ENCODE measurements at places on chromosomes 1 and 21.
A peak's percentile ranks its signal among the peaks of the same experiment; 100 is the strongest.

DNA sequence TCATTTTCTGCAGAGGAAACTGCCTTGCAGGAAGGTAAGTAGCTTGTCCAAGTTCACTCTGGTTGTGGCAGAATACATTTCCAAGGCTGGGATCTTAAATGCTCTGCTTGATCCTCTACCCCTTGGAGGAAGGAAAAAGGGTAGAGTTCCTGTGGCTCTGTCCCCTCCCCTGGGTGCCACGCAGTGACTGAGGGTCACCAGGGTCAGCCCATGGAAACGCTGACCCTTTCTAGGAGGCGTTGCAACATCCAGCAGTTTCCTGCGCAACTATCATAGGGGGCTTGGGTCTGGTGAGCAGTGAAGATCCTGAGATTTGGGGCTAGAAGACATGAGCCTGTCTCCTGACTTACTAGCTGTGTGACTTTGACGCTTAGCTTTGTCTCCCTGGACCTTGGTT, 29.4 kb upstream of the EPS8L3 start:
- DNase-seq = no peak

- no peak for DNase-seq
Measured at GRCh38 chr21:28725396-28725795, 267.3 kb downstream of the LTN1 start.

- DNase-seq = peak; percentile 70
Measured at GRCh38 chr1:231162297-231162969, 575 bp downstream of the TRIM67 start.

DNA sequence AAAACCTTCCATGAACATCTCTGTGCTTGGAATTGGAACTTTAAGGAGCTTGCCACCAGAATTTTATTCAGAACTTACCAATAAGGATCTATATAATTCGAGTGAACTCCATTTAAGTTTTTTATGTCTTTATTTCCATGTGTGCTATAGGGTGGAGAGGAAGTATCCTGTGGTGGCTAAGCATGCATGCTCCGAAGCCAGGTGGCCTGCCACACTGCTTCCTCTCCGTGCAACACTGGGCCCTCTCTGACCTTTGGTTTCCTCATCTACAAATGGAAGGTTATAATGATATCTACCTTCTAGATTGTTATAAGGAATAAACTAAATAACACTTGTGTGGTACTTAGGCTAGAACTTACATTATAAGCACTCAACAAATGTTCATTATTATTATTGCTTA, 382.1 kb downstream of the PTPRC start:
- no peak for DNase-seq

DNA sequence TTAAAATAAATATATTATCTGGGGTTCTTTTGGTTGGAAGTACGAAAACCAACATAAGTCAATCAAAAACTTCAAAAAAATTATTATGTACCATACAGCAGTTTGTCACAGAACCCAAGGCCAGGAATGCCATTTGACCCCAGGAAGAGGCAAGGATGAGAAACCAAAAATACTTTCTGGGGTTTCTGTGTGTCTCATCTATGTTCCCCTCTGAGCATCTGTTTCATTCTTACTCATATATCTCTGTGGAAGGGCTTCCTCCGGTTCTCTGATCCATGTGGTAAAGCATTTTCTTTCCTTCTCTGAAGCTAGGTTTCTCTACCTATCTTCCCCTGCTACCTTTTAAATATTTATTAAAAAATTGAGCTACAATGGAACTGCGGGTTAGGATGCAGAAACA, 9.8 kb upstream of the FCRL1 start:
- no peak for DNase-seq

- DNase-seq = no peak
Measured at GRCh38 chr1:50346621-50347020, 76.6 kb downstream of the DMRTA2 start.

DNA sequence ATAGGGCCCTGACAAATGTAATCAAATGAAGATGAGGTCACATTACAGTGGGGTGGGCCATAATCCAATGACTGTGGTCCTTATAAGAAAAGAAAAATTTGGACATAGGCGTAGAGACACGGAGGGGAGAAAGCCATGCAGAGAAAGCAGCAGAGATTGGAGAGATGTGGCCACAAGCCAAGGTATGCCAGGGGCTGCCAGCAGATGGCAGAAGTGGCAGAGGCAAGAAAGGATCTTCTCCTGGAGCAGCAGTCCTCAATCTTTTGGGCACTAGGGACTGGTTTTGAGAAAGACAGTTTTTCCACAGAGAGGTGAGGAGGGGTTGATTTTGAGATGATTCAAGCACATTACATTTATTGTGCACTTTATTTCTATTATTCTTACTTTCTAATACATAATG, 355.1 kb downstream of the NPHP4 start:
- DNase-seq = no peak

DNA sequence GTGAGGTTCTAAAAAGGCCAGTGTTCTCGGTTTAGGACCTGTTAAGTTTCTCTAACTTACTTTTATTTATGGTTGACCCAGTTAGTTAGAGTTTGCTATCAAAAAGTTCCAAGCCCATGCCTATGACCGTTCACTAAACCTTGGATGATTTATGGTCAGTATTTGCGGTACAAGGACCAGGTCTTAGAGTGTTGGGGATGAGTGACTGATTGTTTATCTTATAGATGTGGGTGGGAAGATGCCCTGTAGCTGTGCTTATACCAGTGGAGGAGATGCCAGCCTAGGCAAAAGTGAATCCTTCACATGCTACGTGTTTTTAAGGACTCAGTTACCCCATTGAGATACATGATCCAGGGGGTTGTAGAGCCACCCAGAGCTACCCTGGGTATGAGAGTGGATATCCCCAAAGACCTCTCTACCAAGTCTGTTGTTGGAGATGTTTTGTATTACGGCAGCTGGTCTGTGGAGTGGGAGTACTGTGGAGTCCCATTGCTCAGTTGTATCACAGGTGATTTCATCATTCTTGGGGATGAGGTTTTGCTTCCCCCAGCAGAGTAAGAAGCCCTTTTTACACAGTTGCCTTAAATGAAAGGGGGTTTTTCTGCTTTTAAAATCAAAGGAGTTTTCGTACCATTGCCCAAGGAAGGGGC, 2.1 kb downstream of the SLC22A15 start:
- no peak for DNase-seq

DNA sequence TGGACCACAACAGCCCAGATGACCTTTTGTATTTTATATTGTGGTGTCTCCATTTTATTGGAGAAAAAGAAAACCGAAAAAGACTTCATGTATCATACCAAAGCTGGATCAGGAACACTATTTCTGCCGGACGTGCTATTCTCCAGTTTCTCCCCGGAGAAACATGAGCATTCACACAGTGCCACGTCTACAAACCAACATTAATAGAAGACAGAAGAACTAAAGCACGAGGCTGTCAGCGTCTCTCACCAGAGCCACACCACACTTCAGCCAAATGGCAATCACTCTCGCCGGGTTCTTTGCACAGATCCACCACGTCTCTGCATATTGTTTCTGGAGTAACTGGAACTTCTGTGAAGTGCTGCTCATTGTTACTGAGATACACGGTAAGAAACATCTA, 24.8 kb downstream of the TP53BP2 start:
- DNase-seq = no peak

- no peak for DNase-seq
Measured at GRCh38 chr1:228344631-228345072, 62.0 kb downstream of the TRIM11 start.

DNA sequence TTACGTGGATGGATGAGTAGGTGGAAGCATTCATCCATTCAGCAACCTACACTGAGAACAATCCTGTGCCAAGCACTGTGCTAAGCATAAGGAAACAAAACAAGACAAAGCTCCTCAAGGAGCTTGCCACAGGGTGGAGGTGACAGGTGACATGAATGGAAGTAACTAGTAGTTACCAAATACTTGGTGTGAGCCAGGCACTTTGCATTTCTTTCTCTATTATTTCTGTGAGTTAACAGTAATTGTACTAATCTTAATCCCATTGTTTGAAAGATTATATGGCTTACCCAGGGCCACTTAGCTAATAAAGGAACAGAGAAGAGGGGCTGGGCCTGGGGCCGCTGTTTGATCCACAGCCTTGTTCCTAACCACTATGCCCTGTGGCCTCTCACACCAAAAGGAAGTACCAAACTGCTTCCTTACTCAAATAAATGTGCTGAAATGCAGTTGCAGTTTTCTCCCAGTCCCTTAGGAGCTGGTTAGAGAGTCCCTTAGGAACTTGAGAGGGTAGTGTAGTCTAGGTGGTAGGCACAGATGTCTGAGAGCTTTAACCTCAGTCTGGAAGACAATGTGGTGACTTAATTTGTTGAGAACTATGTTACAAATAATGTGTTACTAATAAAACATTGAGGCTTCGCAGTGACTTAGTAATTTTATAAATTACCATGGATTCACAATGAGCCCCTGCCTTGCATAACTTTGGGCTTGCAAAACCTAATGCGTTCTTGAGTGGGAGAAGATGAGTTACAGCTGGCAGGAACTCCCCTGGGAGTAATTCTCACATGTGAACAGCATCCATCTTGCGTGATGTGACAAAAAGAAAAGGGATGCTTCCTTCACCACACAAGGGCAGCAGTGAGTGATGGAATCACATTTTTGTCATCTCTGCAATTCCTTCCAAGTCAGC, 69.8 kb downstream of the MPZL1 start:
- DNase-seq = no peak

DNA sequence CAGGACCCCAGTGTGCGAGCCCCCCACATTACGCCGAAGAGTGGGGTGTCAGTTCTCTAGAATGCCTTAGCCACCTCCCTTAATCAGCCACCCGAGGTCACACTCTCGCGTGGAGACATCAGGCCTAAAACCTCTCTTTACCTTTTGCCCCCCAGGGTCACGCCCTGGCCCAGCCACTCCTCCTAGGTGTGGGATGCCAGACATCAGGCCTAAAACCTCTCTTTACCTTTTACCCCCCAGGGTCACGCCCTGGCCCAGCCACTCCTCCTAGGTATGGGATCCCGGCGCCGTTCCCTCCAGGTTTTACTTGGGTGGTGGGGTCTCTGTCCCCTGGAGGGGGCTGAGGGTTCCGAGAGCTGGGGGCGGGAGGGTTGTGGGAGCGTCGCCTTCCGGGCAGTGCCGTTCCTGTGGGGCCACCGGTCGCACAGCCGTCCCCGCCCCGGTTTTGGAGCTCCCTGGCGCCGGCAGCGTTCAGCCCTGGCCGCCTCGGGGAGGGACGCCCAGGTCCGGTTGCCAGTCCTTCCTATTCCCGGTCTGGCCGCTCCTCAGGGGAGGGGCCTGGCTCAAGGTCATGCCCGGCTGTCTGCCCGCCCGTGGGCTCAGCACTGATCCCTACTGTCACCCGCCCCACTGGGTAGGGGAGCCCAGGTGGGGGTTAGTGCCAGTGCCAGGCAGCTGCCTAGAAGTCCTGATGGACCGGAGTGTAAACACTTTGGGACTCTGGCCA, 882 bp downstream of the VPS13D start:
- peak; percentile 49 for DNase-seq

- DNase-seq = no peak
Measured at GRCh38 chr1:231965615-231966014, 339.0 kb downstream of the DISC1 start.

GRCh38 chr1:66618390-66618789, 84.4 kb downstream of the SGIP1 start:
- no peak for DNase-seq

DNA sequence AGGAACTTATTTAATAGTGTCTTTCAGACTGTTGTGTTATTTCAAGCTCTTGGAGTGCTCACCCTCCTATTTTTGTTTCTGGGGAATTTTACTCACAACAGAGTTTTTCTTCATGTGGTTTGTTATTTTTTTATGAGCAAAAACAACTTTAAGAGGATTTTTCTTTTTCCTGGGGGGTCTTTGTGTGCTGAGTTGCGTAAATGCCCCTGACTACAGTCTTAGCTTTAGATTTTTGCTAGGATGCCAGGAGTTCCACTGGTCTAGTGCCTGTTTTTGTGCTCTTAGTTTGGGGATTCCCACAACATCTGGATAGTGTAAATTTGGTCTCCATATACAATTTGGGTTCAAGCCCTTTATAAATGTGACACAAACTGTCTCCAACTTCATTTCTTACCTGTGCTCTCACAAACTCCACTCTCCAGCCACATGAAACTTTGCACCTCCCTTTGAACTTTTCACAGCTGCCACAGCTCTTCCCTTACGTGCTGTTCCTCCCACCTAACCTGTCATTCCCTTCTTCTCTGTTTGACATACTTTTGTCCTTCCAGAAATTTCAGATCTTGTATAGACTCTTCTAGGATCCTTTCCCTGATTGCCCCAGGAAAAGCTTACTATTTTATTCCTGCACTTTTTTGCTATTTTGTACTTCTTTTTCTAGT, 180.2 kb downstream of the CRB1 start:
- no peak for DNase-seq

GRCh38 chr1:53303726-53304515, 23.9 kb downstream of the LRP8 start:
- no peak for DNase-seq

DNA sequence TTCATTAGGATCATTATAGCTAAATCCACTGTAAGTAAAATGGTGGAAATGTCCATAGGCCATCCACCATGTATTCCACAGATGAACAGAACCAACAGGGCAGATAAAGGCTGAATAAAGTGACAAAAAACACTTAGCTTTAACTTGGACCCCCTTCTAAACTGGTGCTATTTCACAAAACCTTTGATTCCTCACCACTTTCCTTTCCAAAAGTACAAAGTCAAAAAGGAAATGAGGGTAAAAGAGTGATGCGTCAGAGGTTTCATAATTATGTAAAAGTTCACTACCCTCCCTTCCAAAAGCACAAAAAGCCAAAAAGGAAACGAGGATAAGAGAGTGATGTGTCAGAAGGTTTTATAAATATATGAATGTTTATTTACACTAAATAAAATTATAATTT, 172.2 kb downstream of the TBX15 start:
- no peak for DNase-seq

DNA sequence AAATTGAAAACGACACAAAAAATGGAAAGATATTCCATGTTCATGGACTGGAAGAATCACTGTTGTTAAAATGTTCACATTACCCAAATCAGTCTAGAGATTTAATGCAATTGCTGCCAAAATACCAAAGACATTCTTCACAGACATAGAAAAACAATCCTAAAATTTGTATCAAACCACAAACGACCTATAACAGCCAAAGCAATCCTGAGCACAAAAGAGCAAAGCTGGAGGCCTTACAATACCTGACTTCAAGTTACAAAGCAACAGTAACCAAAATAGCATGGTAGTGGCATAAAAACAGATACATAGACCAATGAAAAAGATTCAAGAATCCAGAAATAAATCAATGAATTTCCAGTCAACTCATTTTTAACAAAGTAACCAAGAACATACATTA, 1077.3 kb downstream of the KCNT2 start:
- no peak for DNase-seq

GRCh38 chr1:118984722-118985639, 3.2 kb downstream of the TBX15 start:
- peak; percentile 11 for DNase-seq

GRCh38 chr1:211632808-211633523, 42.5 kb downstream of the NEK2 start:
- DNase-seq = no peak

GRCh38 chr1:48026701-48027532, 29.7 kb upstream of the TRABD2B start:
- no peak for DNase-seq

DNA sequence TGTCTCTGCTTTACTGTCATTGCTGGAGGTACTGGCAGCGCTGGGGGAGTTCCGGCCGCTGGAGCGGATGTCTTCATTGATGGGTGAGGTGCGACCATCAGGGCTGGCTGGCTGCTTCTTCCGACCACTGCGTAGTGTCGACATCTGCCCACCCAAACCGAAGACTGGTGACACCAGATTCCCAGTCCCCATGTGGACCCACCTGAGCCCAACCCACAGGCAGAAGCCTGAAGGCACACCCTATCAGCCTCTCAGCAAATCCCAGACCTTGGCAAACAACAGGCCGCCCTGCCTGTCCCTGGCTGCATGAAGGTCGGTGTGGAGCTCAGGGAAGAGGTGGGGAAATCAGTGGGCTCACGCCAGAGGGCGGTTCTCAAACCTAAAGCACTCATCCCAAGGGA, 44.8 kb downstream of the SLC45A1 start:
- DNase-seq = no peak

Data from GM10248 (cell line).